Mucosa of descending colon (tissue), 3 donors: ENCODE measurements at places on chromosomes 2 and 18.

- DNase-seq: no peak
Measured at GRCh38 chr2:241312082-241312481, 3.4 kb downstream of the HDLBP start.

GRCh38 chr2:39938035-39938835 lies 159.2 kb upstream of the THUMPD2 start:
- DNase-seq: no peak

DNA sequence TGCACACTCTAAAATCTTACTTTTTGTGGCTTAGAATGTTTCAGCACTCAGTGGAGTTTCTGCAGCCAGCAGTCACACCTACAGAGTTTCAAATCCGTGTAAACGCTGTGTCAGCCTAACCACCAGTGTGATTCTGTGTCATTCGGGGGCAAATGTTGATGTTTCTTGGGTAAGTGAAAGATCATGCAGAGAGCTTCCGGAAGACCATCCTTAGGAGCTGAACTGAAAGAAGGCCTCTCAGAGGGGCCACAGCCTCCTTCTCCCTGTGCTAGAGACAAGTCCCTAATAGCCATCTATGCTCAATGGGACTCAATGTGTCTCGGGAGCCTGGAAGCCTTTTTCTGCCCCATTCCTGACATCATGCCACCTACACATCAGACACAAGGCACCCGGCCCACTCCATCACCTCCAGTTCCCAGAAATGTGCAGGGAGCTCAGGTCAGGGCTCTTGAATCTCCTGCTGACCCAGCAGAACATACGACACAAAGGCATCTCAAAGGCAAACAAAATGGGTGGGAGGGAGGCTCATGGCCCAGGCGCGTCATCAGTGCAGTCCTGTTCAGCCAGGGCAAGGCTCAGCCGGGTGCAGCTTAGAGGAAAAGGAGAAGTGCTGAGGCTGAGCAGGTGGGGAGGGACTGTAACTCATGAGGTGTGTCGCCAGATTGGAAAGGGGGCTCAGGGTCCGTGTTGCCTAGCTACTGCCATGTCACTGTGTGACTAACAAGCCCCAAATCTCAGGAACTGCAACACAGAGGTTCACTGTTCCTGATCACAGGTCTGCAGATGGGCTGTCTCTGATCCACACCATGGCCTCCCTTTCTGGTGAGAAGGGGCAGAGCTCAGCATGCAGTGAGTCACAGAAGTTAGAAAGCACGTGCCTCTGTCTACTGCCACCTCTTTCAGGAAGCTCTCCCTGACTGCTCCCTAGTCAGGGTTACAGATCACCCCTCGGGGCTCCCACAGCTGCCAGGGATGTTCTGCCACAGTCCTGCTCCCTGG lies 82.0 kb downstream of the SMAD7 start:
- DNase-seq: no peak

DNA sequence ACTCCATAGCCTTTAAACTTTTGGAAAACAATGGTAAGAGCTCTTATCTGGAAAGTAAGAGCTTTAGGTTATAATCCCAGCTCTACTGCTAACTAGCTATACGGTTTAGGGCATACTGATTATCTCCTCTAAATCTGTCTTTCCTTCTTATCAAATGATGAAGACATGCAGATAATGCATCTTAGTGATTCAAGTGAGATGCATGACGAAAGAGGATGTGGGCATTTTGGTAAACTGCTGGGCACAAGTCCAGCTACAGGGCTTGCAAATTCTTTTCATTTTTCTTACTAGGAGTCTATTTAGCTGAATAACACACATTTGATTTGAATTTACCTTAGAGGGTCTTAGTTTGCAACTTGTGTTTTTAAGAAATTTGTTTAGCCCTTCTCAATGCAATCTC lies 1604.8 kb upstream of the ZEB2 start:
- no peak for DNase-seq

- no peak for DNase-seq
Measured at GRCh38 chr2:165401285-165401852, 68.1 kb upstream of the CSRNP3 start.

GRCh38 chr2:241064008-241064801 lies 37.9 kb downstream of the MTERF4 start:
- peak; percentile 70 for DNase-seq

GRCh38 chr2:33929467-33929866 lies 330.4 kb upstream of the FAM98A start:
- no peak for DNase-seq

DNA sequence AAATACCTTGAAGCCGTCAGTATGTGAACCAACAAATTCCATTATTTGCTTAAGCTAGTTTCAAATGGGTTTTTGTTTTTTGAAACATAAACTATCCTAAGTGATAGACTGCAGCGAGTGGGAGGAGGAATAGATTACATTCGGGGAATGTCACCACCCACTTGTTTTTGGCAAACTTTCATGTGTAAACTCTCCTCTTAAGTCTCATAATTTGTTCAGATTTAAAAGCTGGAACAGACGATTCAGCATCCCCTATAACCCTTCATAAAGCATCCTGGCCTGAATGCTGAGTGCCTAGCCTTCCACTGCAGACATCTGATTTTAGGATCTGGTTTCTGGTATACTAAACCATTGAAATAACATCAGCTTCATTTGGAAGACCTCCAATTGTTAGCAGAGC lies 51.0 kb downstream of the CPO start:
- DNase-seq: no peak

DNA sequence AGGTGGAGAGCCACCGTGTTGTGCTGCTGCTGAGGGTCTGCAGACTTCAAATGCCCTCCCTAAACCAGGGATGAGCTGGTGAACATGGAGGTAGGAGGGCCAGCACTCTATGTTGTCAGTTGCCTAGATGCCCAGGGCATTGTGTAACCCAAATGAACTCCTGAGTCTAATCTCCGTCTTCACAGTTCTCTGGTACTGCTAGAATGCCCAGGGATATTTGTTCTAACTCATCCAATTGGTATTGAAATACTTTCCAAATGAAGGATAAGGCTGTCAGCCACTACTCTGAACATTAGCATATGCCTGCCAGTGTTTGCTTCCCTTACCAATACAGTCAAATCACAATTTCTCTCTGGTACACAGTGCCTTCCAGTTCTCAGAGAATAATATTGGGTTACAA lies 492.6 kb downstream of the SLC4A3 start:
- DNase-seq: no peak

- no peak for DNase-seq
Measured at GRCh38 chr2:10956006-10956790, 44.5 kb downstream of the KCNF1 start.

DNA sequence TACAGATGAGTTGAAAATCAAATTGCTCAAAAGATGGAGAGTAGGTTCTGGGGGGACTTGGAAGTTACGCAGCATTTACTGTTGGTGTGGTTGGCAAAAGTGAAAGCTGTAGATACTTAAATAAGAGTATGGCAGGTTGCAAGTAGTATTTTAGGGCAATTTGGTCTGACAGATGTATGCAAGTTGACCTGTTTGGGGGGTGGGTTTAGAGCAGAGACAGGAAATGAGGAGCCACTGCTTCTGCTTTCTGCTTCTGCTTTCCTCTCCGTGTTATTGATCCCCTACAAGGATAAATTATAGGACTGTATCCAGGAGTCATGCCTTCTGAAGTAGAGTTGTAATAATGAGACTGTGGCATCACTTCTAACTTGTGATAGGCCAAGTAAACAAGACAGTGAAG lies 71.2 kb downstream of the EPAS1 start:
- DNase-seq: no peak

DNA sequence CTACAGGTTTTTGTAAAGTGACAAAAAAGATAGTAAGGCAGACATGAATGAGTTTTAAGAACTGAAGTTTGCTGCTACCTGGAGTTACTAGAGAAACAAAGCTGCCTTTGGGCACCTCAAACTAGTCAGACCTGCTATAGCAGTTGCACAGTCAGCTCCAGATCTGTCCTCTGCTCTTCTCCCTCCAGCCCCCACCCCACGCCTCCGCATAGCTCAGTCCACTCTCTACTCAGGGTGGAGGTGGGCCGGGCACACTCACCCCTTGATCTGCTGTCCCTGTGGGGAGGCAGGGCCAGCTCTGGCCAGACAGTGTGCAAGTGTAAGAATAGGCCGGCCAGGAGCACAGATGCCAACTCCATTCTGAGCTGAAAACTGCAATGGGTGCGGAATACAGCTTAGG lies 4.1 kb downstream of the SERTAD2 start:
- peak; percentile 69 for DNase-seq

DNA sequence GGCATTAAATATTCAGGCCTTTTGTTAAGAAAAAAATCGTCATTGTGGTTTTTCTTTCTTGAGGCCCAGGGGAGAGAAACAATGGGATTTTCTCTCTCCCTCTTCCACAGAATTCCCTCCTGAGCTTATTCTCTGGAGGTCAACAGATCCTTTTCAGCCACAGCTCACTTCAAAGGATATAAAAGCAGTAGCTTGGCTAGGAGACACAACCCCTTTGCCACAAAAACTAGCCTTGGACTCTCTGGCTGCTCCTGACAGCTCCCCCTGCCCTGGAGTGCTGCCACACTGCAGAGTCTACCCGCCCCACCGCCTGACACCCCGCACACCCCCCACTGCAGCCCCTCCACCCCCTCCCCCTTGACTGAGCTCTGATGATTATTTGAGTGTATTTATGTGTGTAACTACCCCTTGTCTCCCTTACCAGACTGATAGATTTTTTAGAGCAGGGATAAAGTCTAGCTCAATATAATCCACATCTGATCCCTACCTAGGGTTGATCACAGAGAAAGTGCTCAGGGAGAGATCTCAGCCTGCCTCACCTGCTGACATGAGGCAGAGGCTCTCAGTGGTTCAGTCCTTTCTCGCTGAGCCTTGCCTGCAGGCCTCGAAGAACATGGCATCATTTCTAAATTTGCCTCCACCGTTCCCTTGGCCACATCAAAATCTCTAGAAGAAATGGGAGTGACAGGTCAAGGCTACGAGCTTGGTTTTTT lies 132.2 kb upstream of the SP5 start:
- no peak for DNase-seq

- DNase-seq: no peak
Measured at GRCh38 chr2:144426981-144427479, 92.9 kb downstream of the ZEB2 start.

GRCh38 chr2:12315224-12315623 lies 401.5 kb upstream of the TRIB2 start:
- DNase-seq: no peak

- no peak for DNase-seq
Measured at GRCh38 chr2:225630824-225631533, 231.5 kb downstream of the NYAP2 start.

- DNase-seq: no peak
Measured at GRCh38 chr2:74008761-74009395, 24.2 kb downstream of the TET3 start.

GRCh38 chr2:7825591-7826312 lies 856.1 kb upstream of the ID2 start:
- DNase-seq: no peak

DNA sequence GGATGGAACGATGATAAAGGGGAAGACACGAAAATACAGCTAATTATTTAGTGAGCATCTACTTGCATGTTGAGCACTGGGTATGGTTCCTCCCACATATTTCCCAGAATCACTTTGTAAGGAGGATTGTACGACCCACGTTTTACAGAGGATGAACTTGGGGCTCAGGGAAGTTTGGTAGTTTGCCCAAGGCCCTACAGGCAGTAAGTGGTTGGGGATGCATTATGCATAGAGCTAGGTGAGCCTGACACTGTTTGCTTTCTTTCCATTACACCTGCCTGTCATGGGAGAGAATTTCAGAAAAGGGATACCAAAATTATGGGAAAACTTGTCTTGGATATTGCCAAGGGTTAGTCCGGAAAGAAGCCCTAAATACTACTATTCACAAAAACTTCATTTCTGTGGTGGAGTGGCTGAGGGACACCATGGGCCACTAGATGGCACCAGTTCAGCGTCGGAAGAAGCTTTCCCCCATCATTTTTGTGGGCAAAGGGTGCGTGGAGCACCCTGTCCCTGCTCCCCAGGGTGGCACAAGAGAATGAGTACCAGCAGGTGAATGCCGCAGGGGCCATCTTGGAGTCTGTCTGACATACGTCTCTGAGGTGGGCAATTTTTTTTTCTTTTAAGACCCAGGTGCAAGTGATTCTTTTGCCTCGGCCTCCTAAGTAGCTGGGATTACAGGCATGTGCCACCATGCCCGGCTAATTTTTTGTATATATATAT lies 23.5 kb upstream of the C18orf32 start:
- peak; percentile 64 for DNase-seq

GRCh38 chr18:11002277-11002676 lies 147.1 kb downstream of the PIEZO2 start:
- no peak for DNase-seq

- no peak for DNase-seq
Measured at GRCh38 chr18:14921031-14921430, 173.1 kb downstream of the ANKRD30B start.

DNA sequence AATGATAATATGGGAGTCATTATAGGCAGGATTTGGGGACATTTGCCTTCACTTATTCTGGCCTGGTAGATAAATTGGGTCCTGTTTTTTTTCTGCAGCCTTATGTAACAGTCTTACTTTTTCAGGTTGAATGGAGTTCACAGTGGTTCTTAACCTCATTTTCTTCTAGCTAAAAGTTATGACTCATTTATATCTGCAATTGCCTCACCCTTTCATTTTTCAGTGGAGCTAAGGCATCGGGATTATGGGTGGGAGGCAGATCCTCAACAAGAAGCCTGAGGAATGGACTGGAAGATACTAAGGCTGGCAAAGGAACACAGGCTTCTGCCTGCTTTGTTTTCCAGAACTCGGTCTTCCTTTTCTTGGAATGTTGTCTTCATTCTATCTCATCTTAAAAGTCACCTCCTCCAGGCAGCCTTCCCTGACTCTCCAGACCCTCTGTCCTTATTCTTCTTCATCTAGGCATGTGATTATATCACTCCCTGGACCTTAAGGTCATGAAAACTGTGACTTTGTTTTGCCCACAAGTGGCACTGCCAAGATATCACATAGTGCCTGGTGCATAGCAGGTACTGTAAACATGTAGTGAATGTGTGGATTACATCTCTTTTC lies 41.0 kb upstream of the ACSL3 start:
- no peak for DNase-seq

DNA sequence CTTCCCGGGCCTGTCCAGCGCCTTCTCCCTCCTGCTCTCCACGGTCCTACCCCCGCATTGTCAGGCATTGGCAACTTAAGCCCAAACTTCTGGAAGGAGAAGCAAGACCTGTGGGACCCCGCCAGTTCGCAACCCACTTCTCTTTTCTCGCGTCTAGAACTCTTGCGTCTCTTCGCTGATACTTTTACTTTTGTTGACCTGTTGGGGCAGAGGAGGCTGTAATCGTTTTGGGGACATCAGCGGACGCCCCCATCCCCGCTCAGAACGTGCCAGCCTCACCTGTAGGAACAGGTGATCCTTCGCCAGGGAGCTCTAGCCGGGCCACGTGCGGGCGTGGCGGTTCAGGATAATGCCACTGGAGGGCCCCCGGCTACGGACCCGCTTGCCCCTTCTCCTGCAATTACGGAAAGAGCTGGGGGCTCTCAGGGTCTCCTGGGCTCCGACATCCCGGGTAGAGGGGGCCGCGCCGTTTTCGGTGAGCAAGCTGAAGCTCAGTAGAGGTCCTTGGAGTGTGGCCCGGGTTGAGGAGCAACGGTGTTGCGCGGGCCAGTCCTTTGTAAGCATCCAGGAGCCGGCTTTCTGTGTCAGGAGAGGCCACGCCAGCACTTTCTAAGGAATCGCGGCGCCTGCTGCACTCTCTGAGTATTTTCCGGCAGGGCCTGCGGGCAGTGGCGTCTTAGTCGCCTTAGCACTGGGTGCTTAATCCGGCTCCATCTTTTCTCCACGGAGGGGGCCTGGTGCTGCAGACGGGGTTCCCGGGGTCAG lies 1.6 kb downstream of the MTCL1 start:
- peak; percentile 31 for DNase-seq

- DNase-seq: peak; percentile 70
Measured at GRCh38 chr2:69642709-69643601, 584 bp downstream of the AAK1 start.
